ENCODE measurements at places on chromosomes 6 and 20. TPM values are rescaled to one million over a fixed set of nuclear protein-coding genes. Genes with fewer than 3 reads are reported as not detected.

- no peak overlapping the region for H3K27ac ChIP-seq
- DNase-seq = no peak
- H3K4me1 ChIP-seq = no peaks in the 10 kb centered on the region
- H3K36me3 ChIP-seq = no peaks in the 10 kb centered on the region
Measured at GRCh38 chr20:54431156-54431944, 44.0 kb upstream of the DOK5 start.

- no peak overlapping the region for H3K4me3 ChIP-seq
- H3K36me3 ChIP-seq = no peaks in the 10 kb centered on the region
- H3K4me1 ChIP-seq = no peaks in the 10 kb centered on the region
- no peak overlapping the region for H3K27ac ChIP-seq
- no peak for DNase-seq
Measured at GRCh38 chr6:102520966-102521365, 1127.5 kb downstream of the GRIK2 start.

BPIFB4 gene
- polyA plus RNA-seq = not detected

GRCh38 chr20:17766226-17766625, 66.5 kb downstream of the BANF2 start:
- no peaks in the 10 kb centered on the region for H3K4me1 ChIP-seq
- DNase-seq = no peak
- H3K4me3 ChIP-seq = no peak overlapping the region
- no peak overlapping the region for H3K27ac ChIP-seq
- H3K27me3 ChIP-seq = no peaks in the 10 kb centered on the region

GRCh38 chr6:2857580-2858337, 16.1 kb upstream of the SERPINB1 start:
- peak overlapping the region; percentile 72 for H3K27ac ChIP-seq
- H3K4me3 ChIP-seq = peak overlapping the region; percentile 53
- DNase-seq = peak; percentile 72
